Endodermal cell (in vitro differentiated cells): ENCODE measurements at places on chromosomes 5 and 9. TPM values are rescaled to one million over a fixed set of nuclear protein-coding genes. Genes with fewer than 3 reads are reported as not detected.

- no peak overlapping the region for H3K27ac ChIP-seq
- H3K4me1 ChIP-seq = no peaks in the 10 kb centered on the region
- no peak overlapping the region for H3K4me3 ChIP-seq
- H3K27me3 ChIP-seq = no peaks in the 10 kb centered on the region
- no peak for DNase-seq
Measured at GRCh38 chr9:98219794-98220370, 27.4 kb upstream of the CORO2A start.

- no peak for DNase-seq
- H3K27ac ChIP-seq = no peak overlapping the region
- no peaks in the 10 kb centered on the region for H3K27me3 ChIP-seq
Measured at GRCh38 chr5:76525956-76526355, 97.2 kb downstream of the F2RL2 start.

The SPATA31D4 gene
- total RNA-seq = not detected in 3 replicates

The SLC6A7 gene
- total RNA-seq = not detected in 3 replicates

- no peaks in the 10 kb centered on the region for H3K4me1 ChIP-seq
- H3K27ac ChIP-seq = no peak overlapping the region
- H3K36me3 ChIP-seq = no peaks in the 10 kb centered on the region
- no peaks in the 10 kb centered on the region for H3K27me3 ChIP-seq
Measured at GRCh38 chr5:40485021-40485998, 194.4 kb upstream of the PTGER4 start.

The IQGAP2 gene
- 19.4 and 23.5 TPM in 2 replicates for total RNA-seq

The VCAN gene
- total RNA-seq = 302 and 363 TPM in 2 replicates

The EGFL7 gene
- total RNA-seq = 31.5 to 40.0 TPM (median 31.9 TPM) in 3 replicates
